CD14-positive monocyte (primary cell): ENCODE measurements at places on chromosomes 12 and 14. TPM values are rescaled to one million over a fixed set of nuclear protein-coding genes. Genes with fewer than 3 reads are reported as not detected.

The TCHP gene
- polyA plus RNA-seq: 2.6 TPM

The VTI1B gene
- polyA plus RNA-seq: 84.7 TPM

The LAG3 gene
- polyA plus RNA-seq: not detected

The ING4 gene
- polyA plus RNA-seq: 50.4 and 67.1 TPM in 2 replicates

The SIX6 gene
- not detected for polyA plus RNA-seq

The PRKD1 gene
- not detected in 2 replicates for polyA plus RNA-seq

The PIWIL1 gene
- polyA plus RNA-seq: not detected

The SERPINA10 gene
- polyA plus RNA-seq: not detected in 2 replicates

The ALG10B gene
- polyA plus RNA-seq: 1.6 TPM

DNA sequence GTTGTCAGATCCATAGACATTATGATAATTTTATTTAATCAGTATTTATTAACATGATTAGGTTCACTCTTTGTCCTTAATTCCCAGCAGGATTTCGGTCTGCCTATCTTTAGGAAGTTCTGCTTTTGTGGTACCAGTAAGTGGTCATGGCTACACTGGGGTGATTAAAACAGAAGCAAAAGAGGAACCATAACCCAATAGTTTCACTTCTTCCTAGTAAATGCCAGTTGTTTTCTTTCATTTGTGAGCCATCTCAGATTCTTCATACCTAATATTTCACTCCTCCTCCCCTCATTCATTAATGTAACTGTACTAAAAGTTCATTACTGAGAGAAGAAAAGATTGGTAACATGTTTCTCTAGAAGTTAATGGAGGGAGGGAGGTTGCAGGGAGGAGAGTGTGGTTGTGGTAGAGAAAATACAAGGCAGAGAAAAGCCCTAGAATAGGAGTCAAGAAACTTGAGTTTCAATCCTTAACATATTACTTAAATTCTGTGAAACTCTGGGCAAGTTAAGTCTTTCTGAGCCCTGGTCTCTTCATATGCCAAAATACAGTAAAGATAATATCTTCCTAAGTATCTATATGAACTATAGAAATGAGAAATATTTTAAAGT is 101.2 kb downstream of the PEBP1 start:
- H3K4me1 ChIP-seq: peaks cover 32% of the 10 kb centered on the region
- no peaks in the 10 kb centered on the region for H3K27me3 ChIP-seq
- peak overlapping the region; percentile 82 for H3K27ac ChIP-seq
- DNase-seq: peak; percentile 57

DNA sequence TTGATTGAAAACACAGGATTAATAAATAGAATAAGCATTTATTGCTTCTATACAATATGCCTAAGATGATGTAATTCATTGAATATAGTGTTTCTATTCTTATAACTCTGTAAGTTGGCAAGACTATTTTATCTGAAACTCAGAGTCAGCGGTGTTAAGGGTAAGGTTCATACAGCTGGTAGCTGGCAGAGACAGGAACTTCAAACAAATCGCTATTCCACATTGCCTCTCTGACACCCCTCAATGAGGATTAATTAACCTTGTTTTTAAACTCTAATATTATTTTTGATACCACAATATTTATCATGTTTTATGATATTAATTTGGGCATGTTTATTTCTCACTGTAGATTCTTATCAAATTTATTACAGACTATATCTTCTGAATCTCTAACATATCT is 323.4 kb downstream of the ACSS3 start:
- H3K27me3 ChIP-seq: no peaks in the 10 kb centered on the region
- no peak for DNase-seq
- H3K4me3 ChIP-seq: no peak overlapping the region
- no peak overlapping the region for H3K27ac ChIP-seq
- no peaks in the 10 kb centered on the region for H3K36me3 ChIP-seq

GRCh38 chr12:68919581-68920239 is 13.3 kb downstream of the CPM start:
- H3K36me3 ChIP-seq: no peaks in the 10 kb centered on the region
- DNase-seq: no peak
- no peaks in the 10 kb centered on the region for H3K27me3 ChIP-seq
- no peak overlapping the region for H3K4me3 ChIP-seq

DNA sequence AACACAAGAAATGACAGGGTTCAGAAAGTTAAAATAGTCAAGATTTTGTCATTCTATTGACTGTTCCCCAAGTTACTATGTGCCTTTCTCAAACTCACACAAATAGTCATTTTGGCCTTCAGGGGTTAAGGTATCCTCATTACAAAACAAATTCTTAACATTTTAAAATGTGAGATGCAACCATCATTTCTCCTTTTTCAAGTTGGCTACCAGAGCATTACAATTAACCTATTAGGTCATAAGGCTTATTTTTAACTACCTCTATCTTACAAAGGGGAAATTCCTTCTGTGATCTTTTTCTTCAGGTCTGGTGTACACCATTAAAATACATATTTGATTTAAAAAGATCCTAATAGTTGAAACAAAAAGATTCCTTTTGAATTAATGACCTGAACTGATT is 61.2 kb downstream of the SLC38A1 start:
- DNase-seq: no peak
- H3K4me1 ChIP-seq: no peaks in the 10 kb centered on the region
- no peak overlapping the region for H3K27ac ChIP-seq
- no peaks in the 10 kb centered on the region for H3K27me3 ChIP-seq
- H3K4me3 ChIP-seq: no peak overlapping the region

- H3K27me3 ChIP-seq: no peaks in the 10 kb centered on the region
- no peaks in the 10 kb centered on the region for H3K36me3 ChIP-seq
- peak overlapping the region; percentile 70 for H3K4me3 ChIP-seq
- no peak for DNase-seq
- peaks cover 63% of the 10 kb centered on the region for H3K4me1 ChIP-seq
These were observed 11.1 kb upstream of the CLEC2A start for GRCh38 chr12:9943240-9943639.

GRCh38 chr14:56271970-56272369 is 153.8 kb downstream of the PELI2 start:
- H3K27ac ChIP-seq: no peak overlapping the region
- no peaks in the 10 kb centered on the region for H3K4me1 ChIP-seq
- H3K36me3 ChIP-seq: peaks cover 21% of the 10 kb centered on the region
- DNase-seq: no peak
- H3K27me3 ChIP-seq: no peaks in the 10 kb centered on the region

GRCh38 chr12:8950702-8951478 is 1.4 kb upstream of the M6PR start:
- peak overlapping the region; percentile 82 for H3K4me3 ChIP-seq
- no peak for DNase-seq
- H3K27me3 ChIP-seq: no peaks in the 10 kb centered on the region
- no peak overlapping the region for H3K27ac ChIP-seq
- H3K36me3 ChIP-seq: peaks cover 17% of the 10 kb centered on the region
- peaks cover 41% of the 10 kb centered on the region for H3K4me1 ChIP-seq

- no peaks in the 10 kb centered on the region for H3K27me3 ChIP-seq
- no peak overlapping the region for H3K4me3 ChIP-seq
- no peaks in the 10 kb centered on the region for H3K4me1 ChIP-seq
- DNase-seq: no peak
- no peaks in the 10 kb centered on the region for H3K36me3 ChIP-seq
- H3K27ac ChIP-seq: no peak overlapping the region
These were observed 17.1 kb upstream of the MYO1H start for GRCh38 chr12:109330282-109331230.

DNA sequence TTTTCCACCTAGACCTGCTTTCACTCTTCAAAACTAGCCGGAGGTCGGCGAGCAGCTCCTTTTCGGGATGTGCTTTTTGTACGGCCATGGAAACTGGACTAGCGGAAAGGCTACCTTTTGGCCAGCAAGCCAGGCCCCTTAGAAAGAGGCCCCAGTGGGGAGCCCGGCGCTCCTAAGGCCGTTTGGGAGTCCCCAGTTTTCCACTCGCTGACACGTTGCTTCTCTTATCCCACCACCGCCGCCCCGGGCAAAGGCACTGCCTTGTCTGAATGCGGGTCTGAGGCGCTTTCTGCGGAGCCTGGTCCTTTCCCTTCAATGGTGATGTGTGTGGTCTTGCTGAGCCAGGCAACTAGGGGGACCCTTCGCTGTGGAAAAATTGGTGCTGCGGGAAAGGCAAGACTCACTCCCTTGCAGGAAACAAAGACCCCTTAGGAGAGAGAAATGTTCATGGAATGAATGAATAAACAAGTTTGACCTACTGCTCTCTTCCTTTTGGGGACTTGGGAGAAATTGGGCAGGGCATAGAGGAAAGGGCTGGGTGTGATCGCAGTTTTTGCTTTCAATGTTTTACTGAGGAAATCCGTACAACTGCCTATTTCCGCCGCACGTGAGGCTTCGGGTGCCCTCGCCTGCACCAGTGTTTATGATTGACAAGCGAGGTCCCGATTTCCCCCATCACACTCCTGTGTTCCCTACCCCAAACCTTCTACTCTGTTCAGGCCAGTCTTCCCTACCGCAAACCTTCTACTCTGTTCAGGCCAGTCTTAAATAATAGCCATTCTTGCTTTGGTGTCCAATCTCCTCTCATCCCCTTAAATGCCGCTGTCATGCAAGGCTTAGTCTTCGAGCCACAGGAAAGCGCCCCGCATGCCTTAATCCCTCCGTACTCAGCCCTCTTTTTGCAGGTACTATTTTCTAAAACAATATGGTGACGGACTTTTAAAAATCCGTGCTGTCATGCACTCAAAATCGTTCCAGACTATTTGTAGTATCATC is 1.0 kb upstream of the SLC38A2 start:
- H3K27ac ChIP-seq: peak overlapping the region; percentile 52
- H3K36me3 ChIP-seq: peaks cover 19% of the 10 kb centered on the region
- peak overlapping the region; percentile 71 for H3K4me3 ChIP-seq
- peaks cover 39% of the 10 kb centered on the region for H3K4me1 ChIP-seq
- no peaks in the 10 kb centered on the region for H3K27me3 ChIP-seq
- DNase-seq: peak; percentile 29

DNA sequence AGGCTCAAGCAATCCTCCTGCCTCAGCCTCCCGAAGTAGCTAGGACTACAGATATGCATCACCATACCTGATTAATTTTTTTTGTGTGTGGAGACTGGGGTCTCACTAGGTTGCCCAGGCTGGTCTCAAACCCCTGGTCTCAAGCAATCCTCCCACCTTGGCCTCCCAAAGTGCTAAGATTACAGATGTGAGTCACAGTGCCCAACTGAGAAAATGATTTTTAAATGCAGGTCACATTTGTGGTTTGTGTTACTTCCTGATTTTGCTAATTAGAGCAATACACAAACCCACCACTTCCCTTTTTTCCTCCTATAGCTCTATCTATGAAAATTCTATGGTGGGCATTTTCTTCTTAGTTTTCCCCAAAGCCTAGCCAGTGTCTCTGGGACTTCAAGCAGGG is 45.5 kb upstream of the TMEM263 start:
- peaks cover 92% of the 10 kb centered on the region for H3K27me3 ChIP-seq
- H3K36me3 ChIP-seq: no peaks in the 10 kb centered on the region
- H3K4me1 ChIP-seq: no peaks in the 10 kb centered on the region
- no peak overlapping the region for H3K4me3 ChIP-seq

GRCh38 chr12:26153421-26154154 is 28.8 kb upstream of the BHLHE41 start:
- no peak for DNase-seq
- H3K4me3 ChIP-seq: no peak overlapping the region
- H3K27me3 ChIP-seq: no peaks in the 10 kb centered on the region
- no peaks in the 10 kb centered on the region for H3K36me3 ChIP-seq
- H3K27ac ChIP-seq: no peak overlapping the region

DNA sequence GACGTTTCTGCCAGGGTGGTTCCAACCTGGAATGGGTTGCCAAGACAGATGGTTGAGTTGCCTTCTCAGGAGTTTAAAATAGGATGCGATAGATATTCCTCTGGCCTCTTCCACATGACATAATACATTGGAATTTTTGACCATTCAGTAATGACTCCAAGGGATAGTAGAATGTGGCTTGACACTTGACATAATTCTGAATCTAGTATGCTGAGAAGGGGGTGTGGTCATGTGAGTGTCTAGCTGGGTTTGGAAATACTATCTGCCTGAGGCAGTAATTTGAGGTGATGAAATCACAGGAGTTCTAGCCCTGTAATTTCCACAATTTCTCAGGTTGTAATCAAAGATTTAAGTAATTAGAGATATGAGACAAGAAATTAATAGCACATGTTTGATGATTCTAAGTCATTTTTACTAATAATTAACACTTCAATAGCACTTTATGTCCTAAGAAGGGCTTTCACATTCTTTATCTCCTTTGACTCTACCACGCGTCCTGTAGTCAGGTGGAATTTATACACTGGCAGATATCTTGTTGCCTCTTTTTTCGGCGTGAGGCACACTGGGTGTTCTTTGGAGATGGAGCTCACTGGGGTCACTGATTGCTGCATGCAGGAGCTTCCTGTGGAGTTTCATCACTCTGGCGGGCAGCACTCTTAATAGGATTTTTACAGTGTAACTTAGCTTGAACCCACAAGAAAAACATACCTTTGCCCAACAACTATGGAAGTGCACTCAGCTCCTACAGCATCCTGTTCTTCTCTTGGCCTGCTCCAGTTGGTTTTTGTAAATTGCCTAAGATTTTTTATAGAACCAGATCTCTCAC is 3.2 kb upstream of the AMIGO2 start:
- DNase-seq: peak; percentile 17
- H3K4me1 ChIP-seq: peaks cover 66% of the 10 kb centered on the region
- peaks cover 14% of the 10 kb centered on the region for H3K27me3 ChIP-seq
- H3K4me3 ChIP-seq: no peak overlapping the region

- H3K27ac ChIP-seq: no peak overlapping the region
- no peaks in the 10 kb centered on the region for H3K36me3 ChIP-seq
- no peak for DNase-seq
- no peak overlapping the region for H3K4me3 ChIP-seq
- peaks cover 27% of the 10 kb centered on the region for H3K4me1 ChIP-seq
These were observed 36.3 kb upstream of the MAP3K9 start for GRCh38 chr14:70845601-70846000.

- H3K36me3 ChIP-seq: peaks cover 18% of the 10 kb centered on the region
- DNase-seq: peak; percentile 37
- no peak overlapping the region for H3K27ac ChIP-seq
- peaks cover 35% of the 10 kb centered on the region for H3K4me1 ChIP-seq
- no peaks in the 10 kb centered on the region for H3K27me3 ChIP-seq
- H3K4me3 ChIP-seq: no peak overlapping the region
These were observed 34.5 kb downstream of the VDR start for GRCh38 chr12:47870175-47870781.

DNA sequence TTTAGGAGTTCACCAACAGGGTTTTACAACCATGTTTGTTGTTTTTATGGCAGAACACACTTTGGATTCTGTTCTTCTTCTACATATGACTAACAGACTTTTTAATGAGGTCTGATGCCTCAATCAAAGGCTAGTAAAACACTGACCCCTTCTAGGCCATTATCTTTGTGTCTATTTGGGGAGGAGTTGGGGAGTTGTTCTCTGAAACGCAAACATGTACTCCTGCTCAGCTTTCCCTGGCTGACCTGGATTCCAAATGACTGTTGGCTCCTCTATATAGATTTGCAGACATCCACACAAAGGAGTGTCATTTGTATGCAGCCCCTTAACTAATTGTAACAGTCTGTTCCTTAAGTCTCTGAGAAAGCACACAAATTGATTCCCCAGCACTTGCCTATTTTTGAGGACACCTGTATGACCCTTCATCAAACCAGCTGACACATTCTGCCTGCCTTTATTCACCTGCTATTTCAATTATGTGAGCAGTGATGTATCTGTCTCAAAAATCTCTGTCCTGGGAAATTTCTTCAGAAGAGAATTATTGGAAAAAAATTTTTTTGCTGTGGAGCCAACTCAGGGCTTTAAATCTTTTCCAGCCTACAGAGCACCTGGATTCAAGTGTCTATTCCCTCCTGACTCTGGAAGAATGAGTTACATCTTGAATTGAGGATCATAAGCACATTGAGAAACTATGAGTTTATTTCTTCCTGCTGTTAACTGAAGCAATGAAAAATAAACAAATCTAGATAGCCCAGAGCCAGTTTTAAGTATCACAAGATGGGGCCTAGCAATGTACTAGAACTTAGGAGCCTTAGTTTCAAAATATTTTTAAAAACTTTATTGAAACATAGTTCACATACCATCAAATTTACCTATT is 417.2 kb downstream of the RAD51B start:
- H3K36me3 ChIP-seq: no peaks in the 10 kb centered on the region
- peaks cover 5% of the 10 kb centered on the region for H3K4me1 ChIP-seq
- H3K4me3 ChIP-seq: no peak overlapping the region
